Aorta (tissue), 5 donors: ENCODE measurements at places on chromosomes 11 and 22. TPM values are rescaled to one million over a fixed set of nuclear protein-coding genes. Genes with fewer than 3 reads are reported as not detected.

The SLC6A5 gene
- polyA plus RNA-seq = not detected

The GSTT2B gene
- polyA plus RNA-seq = 8.0 TPM

The MCHR1 gene
- not detected for polyA plus RNA-seq

The HPX gene
- polyA plus RNA-seq = 1.1 TPM

- H3K4me1 ChIP-seq = no peaks in the 10 kb centered on the region
- H3K36me3 ChIP-seq = no peaks in the 10 kb centered on the region
- no peak overlapping the region for H3K27ac ChIP-seq
- DNase-seq = peak; percentile 9
Observed at GRCh38 chr22:37258005-37258752, 14.1 kb upstream of the RAC2 start.

DNA sequence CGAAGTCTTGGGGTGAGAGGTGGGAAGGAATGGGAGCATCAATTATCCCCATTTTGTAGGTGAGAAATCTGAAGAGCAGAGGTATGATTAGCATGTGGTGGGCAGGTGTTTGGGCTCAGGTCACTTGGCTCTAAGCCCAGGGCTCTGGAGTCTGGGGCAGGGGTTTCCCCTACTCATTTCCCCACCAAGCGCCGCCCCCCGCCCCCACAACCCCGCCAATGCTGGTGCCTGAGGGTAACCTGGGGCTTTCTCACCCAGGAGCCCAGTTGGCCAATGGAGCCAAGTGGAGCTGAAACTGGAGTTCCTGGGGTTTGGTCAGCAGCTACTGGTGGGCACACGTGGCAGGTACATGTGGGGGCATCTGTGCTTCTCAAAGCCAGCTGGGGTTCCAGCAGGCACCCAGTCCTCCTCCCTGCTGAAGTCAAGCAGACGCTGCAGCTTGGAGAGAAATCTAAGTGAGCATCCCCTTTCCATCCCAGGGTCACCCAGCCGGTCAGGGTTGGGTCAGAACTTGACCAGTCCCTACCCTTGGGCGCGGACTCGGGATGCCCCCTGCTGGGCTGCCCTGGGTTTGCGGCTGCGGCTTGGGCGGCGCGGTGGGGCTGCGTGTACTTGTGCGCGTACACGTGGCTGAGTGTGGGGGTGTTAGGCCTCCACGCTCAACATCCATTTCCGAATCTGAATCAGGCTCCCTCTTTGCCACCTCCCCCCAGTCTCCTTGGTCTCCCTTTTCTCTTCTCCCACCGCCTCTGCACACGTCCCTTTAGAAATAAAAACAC is 1.7 kb upstream of the CHRM1 start:
- no peak overlapping the region for H3K27ac ChIP-seq
- no peak for DNase-seq
- H3K4me1 ChIP-seq = no peaks in the 10 kb centered on the region
- H3K27me3 ChIP-seq = no peaks in the 10 kb centered on the region

- H3K4me1 ChIP-seq = no peaks in the 10 kb centered on the region
- no peaks in the 10 kb centered on the region for H3K27me3 ChIP-seq
- DNase-seq = peak; percentile 69
- no peaks in the 10 kb centered on the region for H3K36me3 ChIP-seq
- H3K4me3 ChIP-seq = no peak overlapping the region
- no peak overlapping the region for H3K27ac ChIP-seq
Observed at GRCh38 chr11:61488651-61489291, 19.8 kb upstream of the LRRC10B start.

DNA sequence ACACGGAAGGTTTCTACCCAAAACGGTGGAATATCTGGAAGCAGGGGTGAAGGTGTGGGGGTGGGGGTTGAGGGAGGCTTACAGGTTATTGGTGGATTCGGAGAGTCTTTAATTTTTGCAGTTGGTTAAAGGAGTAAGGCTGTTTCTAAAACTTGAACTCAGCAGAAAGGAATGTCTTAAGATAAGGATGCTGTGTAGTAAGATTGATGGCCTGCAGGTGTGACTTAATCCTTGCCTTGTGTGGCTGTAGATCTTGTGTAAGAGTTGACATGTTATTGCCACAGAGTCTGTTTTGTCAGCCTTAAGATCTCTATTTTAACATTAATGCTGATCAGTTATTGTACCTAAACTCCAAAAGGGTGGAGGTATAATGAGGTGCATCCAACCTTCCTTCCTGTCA is 16.4 kb upstream of the OR6M1 start:
- no peak for DNase-seq
- no peaks in the 10 kb centered on the region for H3K27me3 ChIP-seq
- no peaks in the 10 kb centered on the region for H3K36me3 ChIP-seq
